Neural crest cell (in vitro differentiated cells): ENCODE measurements at places on chromosomes 2 and 18. TPM values are rescaled to one million over a fixed set of nuclear protein-coding genes. Genes with fewer than 3 reads are reported as not detected.

IGFBP5 gene
- total RNA-seq: 140 TPM in 2 replicates

UGT1A4 gene
- total RNA-seq: not detected in 2 replicates

CLASP1 gene
- 85.7 and 95.8 TPM in 2 replicates for total RNA-seq

DCC gene
- total RNA-seq: 10.1 and 11.3 TPM in 2 replicates

AMER3 gene
- total RNA-seq: 1.3 and 1.4 TPM in 2 replicates

KLHL41 gene
- 0.73 and 1.4 TPM in 2 replicates for total RNA-seq

CNDP1 gene
- 0.56 and 0.59 TPM in 2 replicates for total RNA-seq

RBM44 gene
- 0.42 and 0.50 TPM in 2 replicates for total RNA-seq

- H3K27ac ChIP-seq: no peak overlapping the region
- H3K4me1 ChIP-seq: peaks cover 14% of the 10 kb centered on the region
- no peaks in the 10 kb centered on the region for H3K27me3 ChIP-seq
- no peak for DNase-seq
- no peak overlapping the region for H3K4me3 ChIP-seq
- H3K36me3 ChIP-seq: no peaks in the 10 kb centered on the region
Measured at GRCh38 chr2:221096706-221097567, 475.2 kb downstream of the EPHA4 start.

GRCh38 chr2:215622837-215623236 is 187.0 kb upstream of the FN1 start:
- H3K4me1 ChIP-seq: peaks cover 21% of the 10 kb centered on the region
- H3K27ac ChIP-seq: no peak overlapping the region
- no peaks in the 10 kb centered on the region for H3K36me3 ChIP-seq
- H3K27me3 ChIP-seq: no peaks in the 10 kb centered on the region
- no peak for DNase-seq

- no peak overlapping the region for H3K4me3 ChIP-seq
- no peaks in the 10 kb centered on the region for H3K36me3 ChIP-seq
- H3K27me3 ChIP-seq: peaks cover 7% of the 10 kb centered on the region
- peaks cover 18% of the 10 kb centered on the region for H3K4me1 ChIP-seq
Measured at GRCh38 chr2:38529208-38529607, 73.5 kb downstream of the HNRNPLL start.

DNA sequence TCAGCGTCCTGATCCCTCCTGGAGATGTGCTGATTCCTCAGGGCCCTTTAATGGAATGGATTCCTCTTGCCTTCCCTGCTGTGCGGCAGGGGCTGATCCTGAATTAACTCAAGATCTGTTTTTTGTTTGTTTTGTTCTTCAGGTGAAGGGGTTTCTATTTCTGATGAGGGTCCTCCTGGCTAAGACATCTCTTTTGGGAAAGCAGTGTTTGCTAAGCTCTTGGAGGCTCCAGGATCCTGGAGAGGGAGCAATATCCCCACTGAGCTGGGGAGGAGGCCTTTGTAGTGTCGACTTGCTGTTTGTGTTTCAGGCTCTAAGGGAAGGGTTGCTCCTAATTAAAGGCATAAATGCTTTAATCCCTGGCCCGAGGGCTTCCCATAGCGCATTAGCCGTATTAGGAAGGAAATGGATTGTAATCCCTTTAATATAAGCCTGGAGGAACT is 65.3 kb upstream of the FOXI3 start:
- H3K4me1 ChIP-seq: no peaks in the 10 kb centered on the region
- DNase-seq: no peak
- H3K27ac ChIP-seq: no peak overlapping the region

- H3K27ac ChIP-seq: no peak overlapping the region
- peaks cover 8% of the 10 kb centered on the region for H3K36me3 ChIP-seq
- no peak overlapping the region for H3K4me3 ChIP-seq
Measured at GRCh38 chr18:9280849-9281248, 53.7 kb upstream of the TWSG1 start.

GRCh38 chr2:195907474-195907873 is 161.2 kb downstream of the DNAH7 start:
- H3K27me3 ChIP-seq: no peaks in the 10 kb centered on the region
- H3K4me3 ChIP-seq: no peak overlapping the region
- H3K27ac ChIP-seq: no peak overlapping the region
- H3K36me3 ChIP-seq: no peaks in the 10 kb centered on the region
- no peaks in the 10 kb centered on the region for H3K4me1 ChIP-seq
- no peak for DNase-seq

DNA sequence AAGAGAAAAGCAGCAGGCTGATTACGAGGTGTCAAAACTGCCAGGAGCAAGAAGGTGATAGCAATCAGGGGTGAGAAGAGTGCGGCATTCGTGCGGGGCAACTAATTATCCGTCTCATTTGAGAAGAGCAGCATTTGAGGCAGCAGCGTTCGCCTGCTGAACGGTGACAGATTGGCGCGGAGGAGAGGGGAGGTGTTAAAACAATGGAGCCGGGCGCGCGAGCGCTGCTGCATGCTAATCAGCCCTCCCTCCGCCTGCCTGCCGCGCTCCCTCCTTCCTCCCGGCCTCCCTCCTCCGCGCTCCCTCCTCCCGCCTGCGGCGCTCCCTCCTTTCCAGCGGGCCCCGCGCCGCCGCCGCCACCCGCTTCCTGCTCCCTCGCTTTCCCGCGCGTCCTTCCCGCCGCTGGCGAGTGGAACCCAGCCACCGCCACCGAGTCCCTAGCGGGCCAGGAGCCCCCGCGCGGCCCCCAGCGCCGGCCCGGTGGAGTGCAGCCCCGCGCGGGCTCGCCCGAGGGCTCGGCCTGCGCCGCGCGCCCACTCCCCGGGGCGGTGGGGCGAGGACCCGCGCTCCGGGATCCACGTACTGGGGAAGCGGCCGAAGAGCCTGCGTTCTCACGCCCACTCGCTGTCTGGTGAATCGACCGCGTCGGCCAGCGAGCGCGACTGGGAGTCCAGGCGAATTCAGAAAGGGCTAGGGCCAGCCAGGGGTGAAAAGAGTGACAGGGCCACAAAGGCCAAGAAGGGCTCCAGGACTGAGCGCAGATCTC is 69.5 kb upstream of the PSMD14 start:
- peaks cover 17% of the 10 kb centered on the region for H3K27me3 ChIP-seq
- DNase-seq: peak; percentile 50
- H3K36me3 ChIP-seq: no peaks in the 10 kb centered on the region

DNA sequence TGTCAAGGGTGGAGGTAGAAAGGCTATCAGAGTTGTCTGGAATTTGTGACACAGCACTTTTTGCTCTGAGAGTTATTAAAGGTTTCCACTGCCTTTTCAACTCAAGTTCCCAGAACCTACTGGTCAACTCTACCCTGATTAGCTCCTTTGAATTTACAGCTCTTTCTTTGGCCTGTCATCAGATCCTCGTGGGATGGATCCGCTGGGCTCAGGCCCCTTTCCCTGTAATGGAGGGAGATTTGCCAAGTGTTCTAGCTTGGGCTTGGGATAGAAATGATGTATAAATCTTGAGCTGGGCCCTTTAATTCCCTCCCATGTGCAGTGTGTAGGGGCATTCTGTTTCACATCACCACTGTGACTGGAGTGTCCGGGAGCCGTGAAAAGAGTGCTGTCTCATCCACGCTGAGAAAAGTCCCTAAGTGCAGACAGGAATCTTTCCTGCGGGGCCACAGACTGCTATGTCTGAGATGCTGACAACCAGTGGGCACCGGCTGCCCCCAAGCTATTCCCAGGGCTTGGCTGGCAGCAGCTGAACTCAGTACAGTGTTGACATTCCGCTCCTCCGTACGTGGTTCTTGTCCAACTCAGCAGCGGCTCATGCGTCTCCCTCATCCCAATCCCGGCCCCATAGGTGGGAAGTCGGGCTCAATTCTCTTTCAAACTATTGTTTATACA is 46.9 kb upstream of the ARHGAP28 start:
- H3K36me3 ChIP-seq: no peaks in the 10 kb centered on the region
- peaks cover 5% of the 10 kb centered on the region for H3K4me1 ChIP-seq
- H3K4me3 ChIP-seq: no peak overlapping the region
- no peaks in the 10 kb centered on the region for H3K27me3 ChIP-seq
- H3K27ac ChIP-seq: no peak overlapping the region
- DNase-seq: no peak

- no peak overlapping the region for H3K4me3 ChIP-seq
- no peak overlapping the region for H3K27ac ChIP-seq
Measured at GRCh38 chr2:121099329-121100290, 185.4 kb downstream of the TFCP2L1 start.

DNA sequence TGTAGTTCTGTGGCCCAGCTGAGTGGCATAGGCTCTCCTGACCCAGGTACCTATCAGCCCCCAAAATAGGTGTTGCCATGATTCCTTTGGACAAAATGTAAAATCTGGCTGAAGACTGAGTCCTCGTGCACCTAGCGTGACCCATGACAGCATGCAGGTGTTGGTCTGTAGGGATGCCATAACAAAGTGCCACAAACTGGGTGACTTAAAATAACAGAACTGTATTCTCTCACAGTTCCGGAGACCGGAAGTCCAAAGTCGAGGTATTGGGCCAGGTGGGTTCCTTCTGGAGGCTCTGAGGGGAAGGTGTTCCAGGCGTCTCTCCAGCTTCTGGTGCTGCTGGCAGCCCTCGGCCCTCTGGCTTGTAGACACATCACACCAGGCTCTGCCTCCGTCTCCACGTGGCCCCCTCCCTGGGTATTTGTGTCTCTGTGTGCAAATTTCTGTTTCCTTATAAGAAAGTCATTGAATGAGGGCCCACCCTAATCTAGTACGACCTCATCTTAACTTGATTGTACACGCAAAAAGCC is 34.5 kb downstream of the LRRFIP1 start:
- peaks cover 53% of the 10 kb centered on the region for H3K4me1 ChIP-seq
- no peaks in the 10 kb centered on the region for H3K27me3 ChIP-seq
- H3K4me3 ChIP-seq: no peak overlapping the region
- H3K27ac ChIP-seq: peak overlapping the region; percentile 63

DNA sequence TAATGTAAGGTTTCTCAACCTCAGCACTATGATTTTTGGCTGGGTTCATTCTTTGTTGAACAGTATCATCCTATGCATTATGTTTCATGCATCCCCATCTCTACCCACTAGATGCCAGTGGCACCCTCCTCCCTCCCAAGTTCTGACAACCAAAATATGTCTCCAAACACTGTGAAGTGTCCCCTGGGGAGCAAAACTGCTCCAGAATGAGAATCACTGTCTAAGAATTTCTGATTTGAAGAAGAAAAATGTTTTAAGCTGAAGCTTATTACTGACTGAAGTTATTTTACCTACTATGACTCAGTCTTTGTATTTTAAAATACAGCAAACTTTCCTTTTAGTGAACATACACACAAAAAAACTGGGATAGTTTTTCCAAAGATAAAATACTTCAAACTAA is 3.4 kb downstream of the THADA start:
- peaks cover 5% of the 10 kb centered on the region for H3K36me3 ChIP-seq
- no peak overlapping the region for H3K27ac ChIP-seq
- H3K4me1 ChIP-seq: peaks cover 27% of the 10 kb centered on the region
- peak overlapping the region; percentile 66 for H3K4me3 ChIP-seq

- H3K27ac ChIP-seq: no peak overlapping the region
- H3K4me1 ChIP-seq: peaks cover 3% of the 10 kb centered on the region
- peaks cover 86% of the 10 kb centered on the region for H3K27me3 ChIP-seq
- H3K4me3 ChIP-seq: no peak overlapping the region
- H3K36me3 ChIP-seq: no peaks in the 10 kb centered on the region
Measured at GRCh38 chr2:176652300-176653182, 383.3 kb downstream of the MTX2 start.

DNA sequence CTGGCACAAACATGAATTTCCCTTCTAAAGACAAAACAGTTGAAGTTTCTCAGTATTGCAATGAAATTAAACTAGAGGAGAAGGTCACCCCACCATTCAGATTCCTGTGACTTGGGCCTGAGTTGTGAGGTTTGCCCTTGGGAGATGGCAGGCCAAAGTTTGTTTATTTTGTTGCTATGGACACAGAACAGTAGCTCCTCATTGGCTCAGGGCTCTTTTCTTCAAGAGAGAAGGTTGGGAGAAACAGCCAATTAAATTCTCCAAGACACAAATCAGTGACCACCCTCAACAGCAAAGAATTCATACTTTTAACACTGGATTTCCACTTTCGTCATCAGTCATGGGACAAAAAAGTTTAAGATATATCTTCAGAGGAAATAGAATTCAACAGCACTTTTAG is at the start of gene FLACC1:
Gene FLACC1 (minus strand): TSS at position 125 of the 400 bp plus-strand sequence. CDS start 5,941 bp downstream, outside the sequence.
- peaks cover 7% of the 10 kb centered on the region for H3K4me1 ChIP-seq
- DNase-seq: no peak
- no peaks in the 10 kb centered on the region for H3K27me3 ChIP-seq
- no peak within 1 kb of the TSS for H3K4me3 ChIP-seq
- peaks cover 16% of the 10 kb centered on the region for H3K36me3 ChIP-seq

DNA sequence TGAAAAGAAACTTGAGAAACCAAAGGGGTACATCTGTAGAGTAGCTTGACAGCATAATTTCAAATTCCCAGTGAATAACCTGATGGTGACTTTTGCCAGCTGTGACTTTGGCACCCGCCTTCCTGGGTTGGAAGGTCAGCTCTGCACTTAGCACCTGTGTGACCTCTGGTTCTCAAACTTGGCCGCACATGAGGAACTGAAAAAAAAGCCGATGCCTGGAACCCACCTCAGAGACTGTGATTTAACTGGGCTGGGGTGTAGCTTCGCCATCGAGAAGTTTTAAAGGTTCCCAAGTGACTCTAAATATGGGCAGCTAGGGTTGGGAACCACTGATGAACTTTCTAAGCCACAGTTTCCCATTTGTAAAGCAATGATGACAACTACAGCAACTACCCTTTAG is 6.5 kb downstream of the EFEMP1 start:
- no peak overlapping the region for H3K27ac ChIP-seq
- H3K36me3 ChIP-seq: no peaks in the 10 kb centered on the region
- peaks cover 2% of the 10 kb centered on the region for H3K4me1 ChIP-seq
- H3K4me3 ChIP-seq: no peak overlapping the region
- H3K27me3 ChIP-seq: peaks cover 25% of the 10 kb centered on the region
- DNase-seq: no peak

- no peaks in the 10 kb centered on the region for H3K27me3 ChIP-seq
- H3K4me3 ChIP-seq: no peak overlapping the region
- H3K36me3 ChIP-seq: no peaks in the 10 kb centered on the region
- no peak for DNase-seq
Measured at GRCh38 chr2:55809875-55810621, 113.5 kb downstream of the EFEMP1 start.

- H3K27ac ChIP-seq: no peak overlapping the region
- DNase-seq: no peak
- no peaks in the 10 kb centered on the region for H3K36me3 ChIP-seq
- H3K4me1 ChIP-seq: no peaks in the 10 kb centered on the region
- no peaks in the 10 kb centered on the region for H3K27me3 ChIP-seq
- H3K4me3 ChIP-seq: no peak overlapping the region
Measured at GRCh38 chr18:7856116-7856515, 289.0 kb downstream of the PTPRM start.

GRCh38 chr2:55138014-55138881 is 88.0 kb upstream of the RTN4 start:
- peaks cover 56% of the 10 kb centered on the region for H3K4me1 ChIP-seq
- no peaks in the 10 kb centered on the region for H3K27me3 ChIP-seq
- no peak overlapping the region for H3K27ac ChIP-seq
- no peak for DNase-seq
- no peak overlapping the region for H3K4me3 ChIP-seq

DNA sequence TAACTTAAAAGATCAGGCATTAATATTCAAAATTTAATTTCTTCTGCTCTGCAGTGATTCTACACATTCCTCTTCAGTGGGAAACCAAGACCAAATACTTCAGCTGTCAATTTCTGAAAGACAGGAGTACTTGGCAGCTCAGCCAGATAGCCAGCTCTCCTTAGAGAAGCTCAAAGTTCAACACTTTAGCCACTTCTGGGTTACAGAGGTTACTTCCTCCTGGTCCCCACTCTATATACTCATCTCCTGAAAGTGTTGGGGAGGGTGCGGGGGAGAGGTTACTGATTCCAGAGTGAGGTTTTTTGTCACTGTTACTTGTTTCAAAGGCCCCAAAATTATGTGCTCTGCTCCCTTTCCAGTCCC is 4.1 kb downstream of the CYTIP start:
- H3K27me3 ChIP-seq: no peaks in the 10 kb centered on the region
- no peaks in the 10 kb centered on the region for H3K4me1 ChIP-seq
- DNase-seq: no peak
- no peak overlapping the region for H3K4me3 ChIP-seq
- no peak overlapping the region for H3K27ac ChIP-seq
- H3K36me3 ChIP-seq: no peaks in the 10 kb centered on the region
